DMS79 treated with DMSO at 0.1 percent for 48 hours (cell line): ENCODE measurements at places on chromosomes 1 and 21.

DNA sequence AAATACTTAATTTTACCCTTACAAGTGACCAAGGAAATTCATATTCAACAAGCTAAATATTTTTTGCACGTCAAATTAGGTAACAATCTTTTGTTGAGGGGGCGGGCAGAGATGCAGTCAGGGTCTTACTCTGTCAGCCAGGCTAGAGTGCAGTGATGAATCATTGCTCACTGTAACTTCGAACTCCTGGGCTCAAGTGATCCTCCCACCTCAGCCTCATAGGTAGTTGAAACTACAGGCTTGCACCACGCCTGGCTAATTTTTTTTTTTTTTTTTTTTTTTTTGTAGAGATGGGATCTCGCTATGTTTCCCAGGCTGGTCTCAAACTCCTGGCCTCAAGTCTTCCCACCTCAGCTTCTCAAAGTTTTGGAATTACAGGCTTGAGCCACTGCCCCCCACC lies 26.5 kb downstream of the PHTF1 start:
- no peak for DNase-seq

DNA sequence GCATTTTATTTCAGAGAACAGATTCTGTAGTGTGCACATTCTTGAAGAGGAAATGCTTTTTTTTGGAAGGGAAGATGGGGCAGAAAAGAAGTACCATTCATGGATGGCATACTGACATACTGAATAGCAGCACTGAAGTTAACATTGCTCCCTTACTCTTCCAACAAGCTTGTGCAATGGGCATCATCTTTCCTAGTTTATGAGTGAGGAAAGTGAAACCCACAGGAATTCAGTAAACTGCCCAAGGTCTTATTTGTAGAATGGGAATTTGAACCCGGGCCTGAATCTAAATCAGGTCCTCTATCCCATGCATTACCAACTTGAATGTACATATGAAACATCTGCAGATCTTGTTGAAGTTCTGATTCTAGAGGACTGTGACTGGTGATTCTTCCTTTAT lies 215.7 kb upstream of the FGGY start:
- DNase-seq, result no peak

GRCh38 chr1:176857632-176858031 lies 306.9 kb downstream of the ASTN1 start:
- no peak for DNase-seq

DNA sequence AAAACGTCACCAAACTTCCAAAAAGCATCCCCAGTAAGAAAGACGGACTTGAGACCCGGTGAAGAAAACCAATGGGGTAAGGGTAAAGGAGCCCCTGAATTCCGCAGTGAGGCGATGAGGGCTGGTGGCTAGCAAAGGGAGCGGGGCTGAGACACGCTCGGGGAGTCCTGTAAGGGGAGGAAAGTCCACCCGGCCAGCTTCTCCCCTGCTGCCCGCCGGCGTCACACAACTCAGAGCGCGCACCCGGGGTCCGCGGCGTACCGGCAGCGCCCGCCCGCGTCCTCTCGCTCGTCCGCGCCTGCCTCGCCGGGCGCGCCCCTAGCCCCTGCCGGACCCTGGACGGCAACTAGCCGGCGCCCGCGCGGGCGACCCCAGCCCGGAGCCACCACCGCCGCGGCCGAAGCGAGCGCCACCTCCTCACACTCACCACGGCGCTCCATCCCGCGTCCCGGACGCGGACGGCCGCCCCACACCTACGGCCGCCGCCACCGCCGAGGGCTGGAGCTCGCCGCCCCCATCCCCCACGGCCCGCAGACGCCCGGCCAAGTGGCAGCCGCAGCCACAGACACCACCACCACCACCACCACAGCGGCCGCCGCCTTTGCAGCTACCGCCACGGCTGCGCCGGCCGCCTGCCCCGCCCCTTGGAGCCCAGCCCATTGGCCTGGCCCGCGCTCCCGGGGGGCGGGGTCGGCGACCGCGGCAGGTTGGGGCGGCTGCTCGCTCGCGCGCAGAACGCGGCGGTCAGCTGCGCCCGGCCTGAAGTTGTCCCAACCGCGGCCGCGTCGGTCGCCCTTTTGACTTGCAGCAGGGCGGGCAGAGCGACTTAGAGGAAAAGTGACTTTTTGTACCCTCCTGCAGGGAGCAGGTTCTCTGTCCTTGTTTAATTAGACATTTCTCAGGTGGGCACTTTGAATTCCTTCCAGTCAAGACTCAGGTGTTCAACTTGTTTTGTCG lies 10.0 kb upstream of the ARHGAP29 start:
- DNase-seq, result peak; percentile 35

GRCh38 chr1:186722711-186723309 lies 42.6 kb upstream of the PTGS2 start:
- DNase-seq, result no peak

DNA sequence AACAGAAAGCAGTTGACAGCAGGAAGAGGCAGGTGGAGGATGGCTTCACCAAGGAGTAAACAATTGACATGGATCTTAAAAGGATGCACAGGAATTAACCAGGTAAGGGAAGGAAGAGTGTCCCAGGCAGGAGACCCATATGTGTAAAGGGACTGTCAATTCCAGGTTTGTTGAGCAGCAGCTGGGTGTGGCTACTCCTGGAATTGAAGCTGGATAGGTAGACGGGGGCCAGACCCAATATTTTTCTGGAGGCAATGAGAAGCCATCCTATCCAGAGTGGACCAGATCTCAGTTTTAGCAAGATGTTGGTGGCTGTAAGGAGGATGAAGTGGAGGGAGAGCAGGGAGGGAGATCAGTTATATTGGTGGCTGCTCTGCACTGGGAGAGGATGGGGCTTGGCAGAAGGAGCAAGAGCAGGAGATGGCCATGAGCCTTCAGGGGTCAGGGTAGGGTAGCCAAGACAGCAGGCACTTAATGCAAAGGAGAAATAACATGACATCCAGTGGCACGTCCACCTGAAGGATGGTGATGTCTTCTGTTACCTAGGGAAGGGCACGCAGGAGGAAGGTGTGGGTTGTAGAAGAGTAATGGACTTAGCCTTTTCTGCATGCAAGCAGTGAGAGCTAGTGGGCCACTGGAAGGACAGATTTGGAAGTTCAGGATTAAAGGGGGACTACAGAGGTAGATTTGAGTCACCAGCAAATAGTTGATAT lies 146.7 kb upstream of the HMGB4 start:
- DNase-seq, result no peak

GRCh38 chr1:156540955-156541354 lies 31.4 kb downstream of the IQGAP3 start:
- DNase-seq, result no peak

DNA sequence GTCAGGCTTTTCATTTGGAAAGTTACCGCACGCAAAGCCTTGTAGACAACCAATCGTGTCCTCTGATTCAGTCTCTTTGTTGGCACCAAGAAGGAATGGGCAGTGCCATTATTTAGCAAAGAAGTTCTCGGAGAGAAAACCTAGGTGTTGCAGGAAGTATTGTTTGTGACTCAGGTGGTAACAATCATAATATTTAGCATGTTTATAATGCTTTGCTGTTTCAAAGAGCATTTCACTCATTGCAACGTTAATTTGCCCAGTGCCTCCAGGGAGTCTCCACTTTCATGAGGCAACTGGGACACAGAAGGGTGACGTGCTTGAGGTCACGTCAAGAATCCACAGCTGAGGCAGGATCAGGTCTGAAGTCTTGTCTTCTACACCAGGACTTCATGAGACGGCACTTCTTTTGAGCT lies 31.4 kb downstream of the STPG1 start:
- DNase-seq, result no peak

GRCh38 chr1:71781450-71781849 lies 500.9 kb downstream of the NEGR1 start:
- DNase-seq, result peak; percentile 96

DNA sequence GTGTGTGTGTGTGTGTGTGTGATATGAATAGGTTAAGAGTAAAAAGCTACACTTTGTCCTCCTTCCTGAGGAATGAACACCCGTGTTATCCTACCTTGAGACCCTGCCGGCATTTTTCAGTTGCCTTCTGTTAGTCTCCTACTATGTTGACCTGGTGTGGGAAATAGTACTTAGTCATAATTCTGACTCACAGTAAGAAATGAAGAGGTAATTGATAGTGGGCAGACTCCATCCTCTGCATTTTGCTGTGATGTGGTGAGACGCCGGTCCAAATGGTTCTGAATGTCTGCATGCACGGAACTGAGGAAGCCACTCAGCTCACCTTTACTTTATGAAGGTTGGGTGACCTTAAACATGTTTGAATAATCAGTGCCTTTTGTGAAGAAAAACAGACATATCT lies 12.6 kb downstream of the CD101 start:
- no peak for DNase-seq

DNA sequence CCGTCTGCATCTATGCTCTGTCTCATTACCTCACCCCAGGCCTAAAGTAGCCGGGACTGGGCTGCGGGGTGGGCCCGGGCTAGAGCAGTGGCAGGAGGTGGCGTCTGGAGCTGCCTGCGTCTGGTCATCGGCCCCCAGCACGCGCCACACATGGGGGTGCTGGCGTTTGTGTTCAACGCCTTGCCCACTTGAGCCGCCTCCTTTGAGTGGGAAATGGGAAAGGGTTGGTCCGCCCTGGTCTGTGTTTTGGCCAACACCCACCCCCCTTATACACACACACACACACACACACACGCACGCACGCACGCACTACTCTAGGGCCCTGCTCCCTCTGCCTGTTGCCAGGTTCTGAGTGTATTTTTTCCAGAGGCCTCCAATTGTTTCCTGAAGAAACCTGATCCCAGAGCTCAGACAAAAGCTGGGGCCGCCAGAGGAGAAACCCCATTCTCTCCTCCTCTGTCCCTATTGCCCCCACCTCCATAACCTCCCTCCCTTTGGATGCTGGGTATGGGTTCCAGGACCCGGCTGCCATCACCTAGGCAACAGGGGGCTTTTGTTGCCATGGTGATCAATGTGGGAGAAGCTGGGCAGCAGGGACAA lies 10.1 kb downstream of the VANGL2 start:
- peak; percentile 40 for DNase-seq

DNA sequence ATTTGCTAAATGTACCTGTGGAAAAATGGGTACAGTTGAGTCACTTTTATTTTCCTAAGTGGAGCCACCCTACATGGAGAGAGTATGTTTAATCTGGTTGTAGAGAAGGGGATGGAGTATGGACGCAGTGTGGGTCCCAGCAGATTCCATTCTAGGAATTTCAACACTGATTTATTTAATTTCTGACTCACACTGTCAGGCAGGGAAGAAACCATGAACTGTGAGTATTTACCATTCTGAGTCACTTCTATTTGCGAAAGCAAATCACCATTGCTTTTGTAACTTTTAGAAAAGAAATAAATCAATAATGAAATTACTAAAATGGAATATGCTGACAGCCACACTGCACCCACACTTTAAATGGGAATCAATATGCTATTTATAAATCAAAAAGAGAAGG lies 339.0 kb downstream of the DSCAM start:
- no peak for DNase-seq

GRCh38 chr1:161781995-161782394 lies 15.9 kb downstream of the ATF6 start:
- no peak for DNase-seq

DNA sequence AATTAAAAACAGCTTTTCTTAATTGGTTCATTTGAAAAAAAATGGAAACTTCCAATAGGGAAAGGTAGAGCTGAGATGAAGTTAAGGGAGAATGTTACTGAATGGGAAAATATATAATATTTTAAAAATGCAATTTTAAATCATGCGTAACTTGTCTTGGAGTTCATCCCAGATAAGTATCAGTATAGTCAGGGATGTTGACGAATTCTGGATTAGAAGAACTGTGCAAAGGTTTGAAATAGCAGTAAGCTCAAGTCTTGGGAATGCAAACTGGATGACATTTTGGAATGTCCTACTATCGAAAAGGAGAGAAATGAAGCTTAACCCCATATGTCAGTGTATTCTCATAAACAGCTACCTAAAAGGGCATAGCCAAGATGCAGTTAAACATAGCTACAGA lies 4.0 kb upstream of the ST6GALNAC3 start:
- DNase-seq, result no peak

- no peak for DNase-seq
Measured at GRCh38 chr1:220943319-220943996, 64.2 kb downstream of the HLX start.

- no peak for DNase-seq
Measured at GRCh38 chr1:53366901-53367502, 39.1 kb upstream of the LRP8 start.

DNA sequence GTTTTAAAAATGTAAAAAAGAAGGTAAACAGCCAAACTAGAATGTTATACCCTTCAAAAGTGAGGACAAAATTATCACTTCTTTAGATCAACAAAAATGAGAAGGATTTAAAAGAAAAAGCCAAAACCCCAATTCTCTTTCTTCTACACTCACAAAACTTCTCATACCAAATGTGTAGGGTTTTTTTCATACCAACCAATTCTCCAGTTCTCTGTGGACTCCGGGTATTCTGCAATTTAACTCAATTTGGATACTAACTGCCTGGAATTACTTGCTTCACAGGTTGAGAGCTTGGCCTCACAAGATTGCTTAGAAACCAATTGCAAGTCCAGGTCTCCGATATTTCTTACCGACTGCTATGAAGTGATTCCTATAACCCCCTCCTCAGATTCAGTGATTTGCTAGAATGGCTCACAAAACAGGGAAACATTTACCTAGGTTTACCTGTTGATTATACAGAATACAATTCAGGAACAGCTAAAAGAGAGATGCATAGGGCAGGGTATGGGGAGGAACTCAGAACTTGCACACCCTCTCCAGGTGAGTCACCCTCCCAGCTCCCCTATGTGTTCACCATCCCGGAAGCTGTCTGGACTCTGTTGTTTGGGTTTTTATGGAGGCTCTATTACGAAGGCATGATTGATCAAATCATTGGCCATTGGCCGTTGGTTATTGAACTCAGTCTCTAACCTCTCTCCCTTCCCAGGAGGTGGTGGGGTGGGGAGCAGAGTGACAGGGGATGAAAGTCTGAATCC lies 67.1 kb downstream of the CAMTA1 start:
- DNase-seq, result no peak

- no peak for DNase-seq
Measured at GRCh38 chr21:21673959-21674358, 675.8 kb downstream of the NCAM2 start.

GRCh38 chr1:243855616-243856318 lies 5.7 kb upstream of the AKT3 start:
- no peak for DNase-seq

DNA sequence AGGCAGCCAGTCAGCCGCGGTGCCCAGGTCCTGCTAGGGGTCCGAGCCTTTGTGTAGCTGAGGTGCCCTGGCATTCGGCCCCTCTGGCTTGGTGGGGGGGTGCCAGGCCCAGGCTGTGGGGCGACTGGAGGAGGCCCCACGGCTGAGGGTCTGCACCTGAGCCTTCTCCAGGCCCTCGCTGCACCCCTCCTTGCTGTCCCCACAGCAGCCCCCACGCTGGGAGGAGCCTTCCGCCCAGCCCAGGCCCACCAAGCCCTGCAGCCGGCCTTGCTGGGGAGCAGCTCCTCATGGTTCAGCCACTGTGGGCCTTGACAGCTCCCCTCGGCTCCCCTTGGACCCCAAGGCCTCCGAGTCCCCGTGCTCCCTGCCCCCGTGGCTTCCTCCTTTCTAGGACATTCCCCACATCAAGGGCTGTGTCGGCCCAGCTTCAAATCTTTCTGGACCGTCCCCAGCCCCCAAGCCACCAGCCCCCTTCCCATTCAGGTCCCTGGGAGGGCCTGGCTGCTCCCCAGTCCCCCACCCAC lies 67.8 kb downstream of the MORN1 start:
- DNase-seq, result no peak

GRCh38 chr1:227959325-227959860 lies 11.7 kb upstream of the WNT9A start:
- DNase-seq, result no peak
